ENCODE measurements at places on chromosomes 12 and 14.

GRCh38 chr12:94994312-94994711 lies 9.2 kb downstream of the NDUFA12 start:
- no peak for DNase-seq

DNA sequence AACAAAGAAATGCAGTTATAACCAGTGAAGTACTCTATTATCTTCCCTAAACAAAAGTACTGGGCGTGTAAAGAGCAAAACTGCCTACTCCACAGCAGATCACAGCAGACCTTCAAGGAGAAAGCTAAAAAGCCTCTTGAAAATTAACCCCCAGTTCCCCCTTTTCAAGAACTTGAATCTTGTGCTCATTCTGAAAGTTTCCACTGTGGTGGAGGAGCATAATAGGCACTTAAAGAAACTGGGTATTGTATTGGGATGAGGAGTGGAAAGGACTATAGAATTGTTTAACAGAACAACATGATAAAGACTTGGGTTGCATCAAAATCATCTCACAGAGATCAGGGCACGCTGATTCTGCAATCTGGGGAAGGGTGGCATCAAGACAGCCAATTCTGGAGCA lies 51.1 kb downstream of the SLC25A47 start:
- DNase-seq = no peak

GRCh38 chr12:120263748-120264085 lies 1.8 kb downstream of the PXN start:
- DNase-seq = no peak

GRCh38 chr14:105141486-105142281 lies 26.9 kb downstream of the JAG2 start:
- DNase-seq = no peak

Data from brain (organoid and tissue), 16 donors.